CD4-positive, alpha-beta T cell treated with Interleukin-2 at 100 ng/mL for 4 hours (primary cell): ENCODE measurements at places on chromosomes 7 and 10.

DNA sequence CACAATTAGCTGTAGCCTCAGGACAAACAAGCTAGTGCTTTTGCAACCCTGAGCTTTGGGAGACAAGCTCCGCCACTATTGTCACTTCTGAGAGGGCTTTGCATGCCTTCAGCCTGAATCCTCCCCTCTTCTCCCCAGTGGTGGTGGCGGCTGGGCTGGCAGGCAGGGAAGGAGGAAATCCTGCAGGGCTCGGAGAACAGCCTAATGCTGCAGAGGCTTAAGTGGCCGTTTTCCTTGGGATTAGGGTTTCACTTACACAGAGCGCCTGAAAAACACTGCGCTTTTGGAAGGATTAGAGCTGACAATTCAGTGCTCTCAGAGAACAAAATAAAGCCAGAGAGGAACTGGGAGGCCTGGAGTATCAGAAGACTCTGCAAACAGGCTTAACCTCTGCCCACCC lies 71.3 kb downstream of the PAX2 start:
- DNase-seq, result no peak

GRCh38 chr7:3192669-3193068 lies 108.4 kb upstream of the SDK1 start:
- DNase-seq, result no peak

GRCh38 chr7:22675917-22676343 lies 51.1 kb upstream of the IL6 start:
- peak; percentile 68 for DNase-seq

DNA sequence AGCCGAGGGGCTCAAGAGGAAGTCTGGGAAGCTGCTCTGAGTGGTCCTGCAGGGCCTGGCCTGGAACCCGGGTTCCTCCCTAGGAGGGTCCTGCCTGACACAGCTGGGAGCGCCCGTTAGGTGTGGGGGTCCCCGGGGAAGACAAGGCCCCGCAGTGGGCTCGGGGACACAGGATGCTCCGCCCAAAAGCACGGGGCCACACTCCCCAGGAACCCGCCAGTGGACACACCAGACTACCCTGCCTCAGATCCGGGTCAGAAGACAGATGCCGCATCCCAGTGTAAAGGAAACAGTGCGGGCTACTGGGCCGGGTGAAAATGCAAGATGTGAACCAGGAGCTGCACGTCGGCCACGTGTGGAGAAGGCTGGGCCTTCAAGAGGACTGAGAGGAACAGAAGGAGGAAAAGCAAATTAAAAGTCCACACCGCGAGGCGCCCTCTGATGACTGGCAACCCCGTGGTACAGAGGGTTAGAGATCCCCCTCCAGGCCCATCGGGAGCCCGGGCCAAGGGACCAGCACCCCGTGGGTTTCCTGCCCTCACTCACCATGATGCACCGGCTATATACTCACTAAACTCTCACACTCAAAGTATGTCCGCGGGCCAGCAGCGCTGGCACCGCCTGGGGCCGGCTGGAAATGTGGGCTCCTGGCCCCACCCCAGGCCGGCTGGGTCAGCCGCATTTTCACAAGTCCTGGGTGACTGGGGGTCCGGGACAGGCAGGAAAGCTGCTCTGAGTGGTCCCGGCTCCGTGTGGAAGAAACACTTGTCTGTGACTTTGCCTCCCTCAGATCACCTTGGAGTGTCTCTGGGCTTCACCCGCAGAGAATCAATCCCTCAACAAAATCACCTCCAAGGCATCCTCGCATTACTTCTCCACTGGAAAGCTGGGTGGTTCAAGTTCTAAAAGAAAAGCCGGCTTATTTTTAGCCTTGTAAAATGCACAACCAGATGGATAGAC lies 6.1 kb downstream of the STK32C start:
- DNase-seq, result no peak

GRCh38 chr7:22426463-22427094 lies 69.6 kb upstream of the RAPGEF5 start:
- no peak for DNase-seq

DNA sequence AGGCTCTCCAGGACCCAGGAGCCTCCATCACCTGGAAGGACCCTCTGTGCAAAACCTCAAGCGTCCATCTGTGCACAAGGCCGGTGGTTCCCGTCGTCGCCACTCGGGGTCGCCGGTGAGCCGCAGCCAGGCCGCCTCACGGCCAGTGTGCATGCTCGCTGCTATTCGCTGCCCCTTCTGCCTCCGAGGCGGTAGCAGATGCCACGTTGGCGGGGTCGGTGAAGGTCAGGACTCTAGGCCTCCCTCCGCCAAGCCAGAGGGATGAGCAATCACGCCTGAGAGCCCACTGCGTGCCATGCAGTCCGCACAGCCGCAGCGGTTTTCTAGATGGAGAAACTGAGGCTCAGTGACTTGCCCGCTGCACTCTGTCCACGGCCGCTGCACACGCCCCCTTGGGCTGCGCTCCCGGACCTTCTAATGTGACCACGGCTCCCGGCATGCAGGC lies 5.7 kb downstream of the UPK3B start:
- DNase-seq, result peak; percentile 33

DNA sequence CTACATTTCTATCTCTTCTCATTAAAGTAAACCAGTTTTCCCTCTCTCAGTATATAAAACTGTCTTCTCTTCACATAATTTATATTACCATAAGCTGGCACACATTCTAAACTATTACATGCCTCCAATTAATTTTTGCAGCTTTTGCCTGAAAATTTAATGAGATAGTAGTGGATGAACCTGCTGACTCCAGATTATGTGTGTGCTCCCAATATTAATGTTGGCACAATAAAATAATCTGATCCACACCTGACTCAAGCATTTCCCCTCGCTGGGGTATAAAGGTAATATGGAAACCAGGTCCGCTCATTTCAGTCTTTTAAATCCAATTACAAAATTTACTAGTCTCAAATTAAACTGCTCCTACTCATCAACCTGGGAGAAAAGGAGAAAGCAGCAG lies 63.4 kb downstream of the CTBP2 start:
- no peak for DNase-seq

DNA sequence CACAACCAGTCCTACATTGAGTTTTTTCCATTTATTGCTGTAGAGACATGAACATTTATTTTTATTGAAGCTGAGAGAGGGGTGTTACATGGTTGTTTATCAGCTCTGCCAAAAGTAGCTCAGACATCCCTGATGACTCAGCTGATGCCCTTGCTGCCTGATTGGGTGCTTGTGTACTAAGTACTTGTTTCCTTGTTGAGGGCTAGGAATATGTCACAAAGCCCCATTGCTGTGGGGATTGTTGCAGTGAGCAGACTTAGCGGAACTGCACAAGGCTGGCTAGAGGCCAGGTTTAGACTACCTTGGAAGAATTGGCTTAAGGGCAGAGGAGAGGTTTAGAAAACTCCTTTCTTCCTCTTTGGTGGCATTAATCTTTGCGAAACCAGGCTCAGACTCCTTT lies 110.6 kb downstream of the AUTS2 start:
- DNase-seq, result no peak

GRCh38 chr10:114256008-114256765 lies 17.1 kb downstream of the VWA2 start:
- DNase-seq, result no peak
